Epithelial cell of alveolus of lung (primary cell): ENCODE measurements at places on chromosomes 6 and 20. TPM values are rescaled to one million over a fixed set of nuclear protein-coding genes. Genes with fewer than 3 reads are reported as not detected.

The USP49 gene
- 0.65 and 2.9 TPM in 2 replicates for total RNA-seq

The EIF6 gene
- total RNA-seq, result 75.5 and 190 TPM in 2 replicates

The SUMO4 gene
- total RNA-seq, result 4.8 TPM in 1 of 2 replicates, not detected in the other

The MBOAT1 gene
- 2.0 and 4.5 TPM in 2 replicates for total RNA-seq
